ENCODE measurements at places on chromosomes 4 and X. TPM values are rescaled to one million over a fixed set of nuclear protein-coding genes. Genes with fewer than 3 reads are reported as not detected.

- DNase-seq = no peak
These were observed 5.0 kb upstream of the PPID start for GRCh38 chr4:158728236-158728635.

DNA sequence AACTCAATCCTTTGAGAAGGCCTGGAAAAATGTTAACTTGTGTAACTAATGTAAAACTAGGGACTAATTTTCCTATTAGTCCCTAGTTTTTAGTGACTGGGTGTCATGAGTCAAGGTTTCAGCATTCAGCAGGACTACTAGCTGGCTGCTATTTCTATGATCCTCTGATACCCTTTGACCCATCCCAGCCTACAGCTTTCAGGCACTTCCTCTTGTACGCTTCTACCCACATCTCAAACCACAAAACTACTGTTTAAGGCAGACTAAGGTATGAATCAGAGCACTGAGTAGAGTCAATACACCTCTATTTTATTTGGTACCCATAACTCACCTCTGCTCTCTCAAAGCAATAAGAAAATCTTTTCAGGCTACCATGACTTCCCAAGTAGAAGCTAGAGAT, 809.6 kb downstream of the PDHA2 start:
- DNase-seq = no peak

DNA sequence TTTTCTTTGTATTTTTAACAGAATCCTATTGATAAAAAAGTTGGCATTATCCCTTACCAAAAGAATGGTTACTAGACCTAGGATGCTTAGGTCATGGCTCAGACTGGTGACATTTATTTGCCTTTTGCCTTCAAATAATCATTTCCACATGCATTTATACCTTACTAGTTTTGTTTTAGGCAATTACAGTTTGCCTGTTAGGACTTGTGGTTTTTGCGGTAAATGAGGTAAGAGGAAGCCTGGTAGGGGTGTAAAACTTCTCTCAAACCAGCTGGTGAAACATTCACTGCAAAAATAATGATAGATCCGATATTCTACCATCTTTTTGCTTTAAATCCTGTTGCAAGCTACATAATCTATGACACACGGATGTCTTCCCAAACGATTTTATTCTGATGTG, 12.1 kb downstream of the LAMP2 start:
- DNase-seq = peak; percentile 31

DNA sequence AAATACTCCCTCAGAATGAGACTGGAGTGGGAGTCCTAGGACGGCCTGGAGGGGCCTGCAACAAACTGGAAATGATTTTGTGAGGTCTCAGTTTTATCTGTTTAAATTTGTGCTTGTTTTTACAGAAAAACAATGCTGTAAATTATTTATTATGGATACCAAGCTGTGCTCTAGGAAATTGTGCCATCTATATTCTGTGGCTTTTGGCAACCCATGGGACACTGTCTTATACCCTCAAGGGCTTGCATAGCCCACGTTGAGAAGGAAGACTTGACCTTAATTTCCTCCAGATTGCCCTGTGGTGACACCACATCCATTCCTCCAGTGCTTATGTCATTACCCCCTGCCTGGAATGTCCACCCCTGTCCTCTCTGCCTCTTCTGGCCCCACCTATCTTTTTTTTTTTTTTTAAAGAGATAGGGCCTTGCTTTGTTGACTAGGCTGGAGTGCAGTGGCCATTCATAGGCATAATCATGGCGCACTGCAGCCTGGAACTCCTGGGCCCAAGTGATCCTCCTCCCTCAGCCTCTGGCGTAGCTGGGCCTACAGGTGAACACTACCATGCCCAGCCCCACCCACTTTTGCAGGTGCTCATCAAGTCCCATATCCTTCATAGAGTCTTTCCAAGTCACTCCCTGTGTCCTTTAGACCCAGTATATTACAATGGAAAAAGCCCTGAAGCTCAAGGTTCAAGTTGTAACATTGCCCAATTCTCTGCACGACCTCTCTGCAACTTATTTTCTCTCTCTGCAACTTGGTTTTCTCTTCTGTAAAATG, 77.4 kb downstream of the HPRT1 start:
- peak; percentile 73 for DNase-seq

DNA sequence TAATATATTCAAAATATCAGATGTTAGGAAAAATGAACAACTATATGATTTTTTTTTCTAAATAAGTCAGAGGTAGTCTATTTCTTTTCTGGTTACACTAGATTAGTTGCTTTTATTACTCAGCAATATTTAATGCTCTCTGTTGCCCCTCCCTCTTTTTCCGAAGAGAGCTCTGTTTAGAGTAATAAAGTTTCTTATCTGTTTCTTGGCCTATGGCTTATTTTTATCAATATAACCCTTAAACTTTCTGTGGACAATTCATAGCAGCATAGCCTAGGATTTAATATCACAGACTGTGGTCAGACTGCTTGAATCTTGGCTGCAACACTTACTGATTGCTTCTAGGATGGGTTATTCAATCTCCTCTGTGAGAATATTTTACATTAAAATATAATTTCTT, 2315.4 kb upstream of the AGA start:
- DNase-seq = no peak

DNA sequence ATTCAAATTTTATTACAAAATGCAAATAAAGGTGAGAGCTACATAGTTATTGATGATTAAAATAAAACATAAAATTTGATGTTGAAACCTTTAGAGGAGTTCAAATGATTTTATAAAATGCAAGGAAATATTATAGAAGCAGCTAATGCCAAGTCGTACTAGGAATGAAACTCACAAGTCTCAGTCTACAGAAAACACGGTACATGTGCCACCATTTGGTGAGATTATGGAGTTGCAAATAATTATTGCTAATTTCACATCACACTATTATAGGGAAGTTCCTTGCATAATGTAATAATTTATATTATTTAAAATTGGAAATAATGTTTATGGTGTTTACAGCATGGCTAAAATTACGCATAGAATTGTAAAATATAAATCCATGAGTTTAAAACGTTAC, 1601.7 kb upstream of the TENM3 start:
- DNase-seq = no peak

- no peak for DNase-seq
These were observed 47.3 kb downstream of the JAKMIP1 start for GRCh38 chr4:6152869-6153705.

DNA sequence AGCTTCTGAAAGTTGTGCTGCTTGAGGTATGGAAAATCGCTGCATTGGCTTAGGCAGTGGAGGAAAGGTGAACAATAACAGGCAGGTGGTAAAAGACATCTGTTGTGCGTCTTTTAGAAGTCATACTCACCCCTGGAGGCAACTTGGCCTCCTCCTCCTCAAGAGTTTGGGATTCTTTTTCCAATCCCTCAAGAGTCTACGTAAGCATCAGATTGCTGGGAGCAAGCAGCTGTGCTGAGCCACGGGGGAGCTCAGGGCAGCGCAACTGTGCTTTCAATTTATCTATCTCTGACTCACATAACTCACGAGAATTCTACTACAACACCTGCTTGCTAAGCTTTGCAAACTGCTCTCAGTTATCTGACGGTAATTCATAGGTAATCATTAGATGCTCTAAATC, 6.4 kb upstream of the RBMX2 start:
- DNase-seq = no peak

DNA sequence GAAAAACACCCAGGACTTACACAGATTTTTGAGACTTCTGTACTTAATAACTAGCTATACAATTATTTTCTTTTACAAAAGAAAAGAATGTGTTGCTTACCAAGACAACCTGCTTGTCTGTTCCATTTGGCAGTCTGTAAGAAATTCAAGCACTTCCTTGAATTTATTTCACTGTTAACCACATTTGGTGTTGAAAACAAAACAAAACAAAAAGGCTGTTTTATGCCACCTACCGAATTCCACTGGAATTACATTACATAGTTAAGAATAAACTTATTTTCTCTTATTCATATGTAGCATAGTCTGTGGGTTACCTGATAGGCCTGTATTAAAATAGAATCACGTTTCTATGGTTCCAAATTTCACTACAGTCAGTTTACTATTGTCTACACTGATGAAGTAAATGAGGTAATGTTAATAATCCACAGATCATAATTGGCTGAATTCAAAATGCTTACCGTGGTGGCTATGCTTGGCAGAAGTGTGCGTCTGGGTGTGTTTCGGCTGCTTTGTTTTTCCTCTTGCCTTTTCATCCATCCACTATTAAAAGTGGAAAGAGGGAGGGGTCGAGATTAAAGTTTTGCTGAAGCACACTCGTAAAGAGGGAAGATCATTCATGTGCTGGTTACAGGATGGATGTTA, at the start of gene TLR1:
TLR1 (minus strand) TSS at position 138 of the 642 bp plus-strand sequence. CDS start 5,960 bp downstream, outside the sequence.
- DNase-seq = peak; percentile 56

DNA sequence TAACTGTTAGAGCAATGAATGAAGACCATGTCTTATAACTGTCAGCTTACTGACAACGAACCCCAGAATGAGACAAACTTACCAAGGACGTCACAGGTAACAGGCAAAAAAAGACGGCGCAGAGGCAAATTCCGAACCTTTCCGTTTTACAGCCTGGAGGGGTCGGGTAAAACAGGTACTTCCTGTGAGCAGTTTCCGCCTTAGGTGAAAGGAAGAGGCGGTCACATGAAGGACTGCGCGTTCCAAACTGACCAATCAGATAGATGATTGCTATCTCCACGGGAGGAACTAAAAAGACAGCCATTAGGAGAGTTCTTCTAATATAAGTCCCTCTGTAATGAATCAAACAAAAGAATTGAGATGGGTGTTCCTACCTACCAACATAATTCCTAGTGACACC, at the start of gene COX7B2:
COX7B2 (minus strand) TSS at position 168 of the 400 bp plus-strand sequence. CDS start 174,053 bp downstream, outside the sequence.
- no peak for DNase-seq

DNA sequence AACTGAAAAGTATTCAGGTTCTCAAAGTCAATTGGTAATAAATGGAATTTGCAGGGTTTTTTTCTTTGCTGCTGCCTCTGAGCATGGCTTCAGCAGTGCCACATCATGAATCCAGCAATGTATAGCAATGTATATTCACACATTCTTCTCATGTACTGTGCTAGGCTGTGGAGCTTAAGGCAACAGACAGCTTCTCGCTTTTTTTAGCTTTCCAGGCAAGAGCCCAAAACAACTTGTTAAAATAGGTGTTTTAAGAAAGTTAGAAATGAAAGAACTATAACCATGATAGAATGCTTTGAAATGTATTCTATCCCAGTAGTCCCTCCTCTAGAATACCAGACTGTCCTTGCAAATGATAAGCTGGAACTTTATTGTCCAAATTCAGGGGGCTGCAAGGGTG, 30.4 kb downstream of the SMIM43 start:
- DNase-seq = no peak

TCEAL6 gene
- total RNA-seq = not detected

CXCL8 gene
- total RNA-seq = 20.0 TPM

FHDC1 gene
- 0.25 TPM for total RNA-seq

CT45A1 gene
- not detected for total RNA-seq

CFI gene
- total RNA-seq = not detected

PABPC4L gene
- under 0.01 TPM for total RNA-seq

Measured in GM23248 (cell line).